SHP77 treated with DMSO at 0.1 percent for 48 hours (cell line): ENCODE measurements at places on chromosomes 13 and 19.

DNA sequence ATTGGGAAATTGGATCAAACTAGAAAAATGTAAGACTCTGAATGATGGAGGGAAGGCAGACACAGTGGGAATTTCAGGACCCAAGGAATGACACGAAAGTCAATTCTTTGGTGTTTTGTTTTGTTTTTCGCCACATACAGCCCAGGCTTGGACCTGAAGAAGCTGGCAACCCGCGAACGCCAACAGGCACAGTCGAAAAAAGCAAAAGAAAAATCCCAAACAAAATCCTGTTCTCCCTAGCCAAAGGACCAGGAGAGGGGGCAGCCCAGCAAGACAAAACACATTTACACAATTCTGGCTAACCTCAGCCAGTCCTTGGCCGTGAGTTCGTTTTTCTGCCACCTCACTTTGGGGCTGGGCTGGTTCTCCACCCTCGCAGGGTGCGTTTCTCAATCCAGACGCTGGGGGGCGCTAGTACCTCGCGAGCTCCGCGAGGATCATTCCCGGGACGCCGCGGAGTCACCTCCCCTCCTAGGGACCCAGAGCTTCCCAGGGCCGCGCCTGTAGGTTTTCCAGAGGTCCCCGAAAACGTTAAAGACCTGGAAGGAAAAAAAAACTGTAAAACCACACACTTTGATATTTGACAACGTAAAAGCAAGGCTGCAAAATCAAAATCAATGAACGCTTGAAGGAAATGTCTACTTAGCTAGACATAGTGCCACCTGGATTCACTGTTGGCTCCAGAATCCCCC lies 34.9 kb upstream of the TPM4 start:
- DNase-seq = no peak

DNA sequence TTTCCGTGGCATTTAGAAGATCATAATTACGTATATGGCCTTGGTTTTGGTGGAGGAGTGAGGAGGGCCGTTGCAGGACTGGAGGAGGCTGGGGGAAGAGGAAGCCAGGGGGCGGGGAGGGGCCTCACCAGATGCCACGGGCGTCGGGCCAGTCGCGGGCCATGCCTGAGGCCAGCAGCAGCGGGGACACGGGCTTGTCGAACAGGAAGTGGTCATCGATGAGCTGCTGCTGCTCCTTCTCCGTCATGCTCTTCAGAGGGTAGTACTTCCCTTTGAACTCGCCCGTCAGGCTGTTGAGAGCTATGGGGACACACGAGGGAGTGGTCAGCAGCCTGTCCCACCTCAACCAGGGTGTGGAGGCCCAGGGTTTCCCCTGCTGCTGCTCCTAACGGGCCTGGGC lies 11.1 kb downstream of the CKM start:
- no peak for DNase-seq

DNA sequence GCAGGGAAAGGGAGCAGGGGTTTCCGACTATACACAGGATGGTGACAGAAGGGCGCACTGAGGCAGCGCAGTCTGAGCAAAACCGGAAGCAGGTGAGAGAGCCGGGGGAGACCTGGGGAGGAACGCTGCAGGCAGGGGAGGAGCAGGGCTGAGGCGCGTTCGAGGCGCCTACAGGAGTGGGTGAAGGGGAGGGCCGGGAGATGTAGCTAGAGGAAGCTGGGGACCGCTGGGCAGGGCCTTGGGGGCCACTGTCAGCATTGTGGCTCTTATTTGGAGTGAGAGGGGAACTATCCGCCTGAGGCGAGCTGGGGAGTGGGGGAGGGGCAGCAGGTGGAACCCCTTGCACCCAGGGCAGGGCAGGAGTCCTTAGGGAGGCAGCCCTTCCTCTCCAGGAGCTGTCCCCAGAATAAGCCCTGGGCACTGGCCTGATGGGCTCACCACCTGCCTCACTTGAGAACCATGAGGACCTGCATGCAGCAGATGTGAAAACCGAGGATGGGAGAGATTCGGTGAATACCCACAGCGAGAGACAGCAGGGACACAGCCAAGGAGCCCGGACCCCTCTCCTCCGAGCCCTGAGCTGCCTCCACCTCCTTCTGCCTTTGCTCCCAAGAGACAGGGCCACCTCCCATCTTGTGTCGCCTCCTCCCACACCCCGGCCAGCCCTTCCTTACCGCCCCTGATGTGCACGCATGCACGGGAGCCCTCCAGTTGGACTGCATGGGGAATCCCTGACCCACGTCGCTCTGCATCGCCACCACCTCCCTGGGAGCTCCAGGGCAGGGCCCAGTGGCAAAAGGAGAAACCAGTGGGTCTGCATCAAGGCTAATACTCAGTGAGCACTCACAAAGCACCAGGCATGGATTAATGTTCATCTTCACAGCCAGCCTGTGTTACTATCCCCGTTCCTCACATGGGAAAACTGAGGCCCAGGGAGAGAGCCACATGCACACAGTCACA lies 10.3 kb downstream of the AKT2 start:
- no peak for DNase-seq

GRCh38 chr13:99854366-99854765 lies 117.2 kb downstream of the ZIC5 start:
- no peak for DNase-seq

- DNase-seq = no peak
Measured at GRCh38 chr19:19443902-19444680, 38.6 kb downstream of the GATAD2A start.

- DNase-seq = no peak
Measured at GRCh38 chr19:33691736-33692135, 70.0 kb downstream of the CHST8 start.

DNA sequence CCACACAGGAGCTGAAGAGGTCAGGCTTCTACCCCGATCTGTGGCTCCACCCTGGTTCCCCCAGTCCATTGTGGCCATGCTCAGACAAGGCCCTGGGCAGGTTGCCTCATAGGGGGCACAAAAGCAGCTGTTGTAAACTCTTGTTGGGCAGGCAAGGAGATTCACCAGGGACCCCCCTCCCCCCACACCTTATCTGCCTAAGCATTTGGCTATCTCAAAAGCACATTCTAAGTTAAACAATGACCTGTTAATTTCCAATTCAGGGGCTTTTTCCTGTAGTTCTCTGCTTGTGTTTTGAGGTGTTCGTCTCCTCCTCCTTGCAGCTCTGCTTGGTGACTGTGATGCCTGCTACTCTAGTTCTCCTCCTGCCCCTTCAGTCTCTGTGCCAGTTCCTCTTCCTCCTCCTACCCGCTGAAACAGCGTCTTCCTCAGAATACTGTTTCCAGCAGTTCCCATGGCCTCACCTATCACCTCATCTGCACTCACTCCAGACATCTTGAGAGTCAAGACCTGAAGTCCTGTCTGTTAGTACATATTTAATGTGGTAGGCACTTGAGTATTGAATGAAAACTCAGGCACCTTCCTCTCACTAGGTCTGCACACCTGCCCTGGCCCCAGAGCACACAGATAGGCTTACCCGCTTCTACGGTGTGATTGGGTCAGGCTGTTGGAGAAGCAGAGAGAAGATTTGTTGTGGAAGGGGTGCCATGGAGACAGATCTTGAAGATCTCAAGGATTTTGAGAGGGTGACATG lies 31.7 kb downstream of the SPATA13 start:
- no peak for DNase-seq

GRCh38 chr13:31124204-31124603 lies 37.5 kb downstream of the HSPH1 start:
- no peak for DNase-seq

- no peak for DNase-seq
Measured at GRCh38 chr19:18089726-18090125, 3.0 kb upstream of the IL12RB1 start.

DNA sequence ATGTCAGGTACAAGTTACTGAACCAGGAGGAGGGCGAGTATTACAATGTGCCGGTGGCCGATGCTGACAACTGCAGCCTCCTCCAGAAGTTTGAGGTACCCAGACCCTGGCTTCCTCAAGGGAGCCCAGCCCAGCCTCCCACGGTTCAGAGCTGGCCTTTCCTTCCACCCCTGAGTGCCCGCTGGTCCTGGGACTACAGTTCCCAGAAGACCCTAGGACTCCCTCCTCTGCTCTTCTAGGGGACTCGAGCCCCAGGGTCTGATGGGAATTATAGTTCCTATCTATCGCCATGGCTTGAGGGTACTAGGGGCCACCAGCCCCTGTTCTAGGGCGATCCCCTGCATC lies 11.0 kb downstream of the PRKCG start:
- DNase-seq = no peak

- no peak for DNase-seq
Measured at GRCh38 chr13:46146898-46147297, 35.1 kb downstream of the LCP1 start.
